ENCODE measurements at places on chromosomes 13 and 19.

GRCh38 chr13:107976628-107977027, 238.7 kb downstream of the LIG4 start:
- DNase-seq: no peak

DNA sequence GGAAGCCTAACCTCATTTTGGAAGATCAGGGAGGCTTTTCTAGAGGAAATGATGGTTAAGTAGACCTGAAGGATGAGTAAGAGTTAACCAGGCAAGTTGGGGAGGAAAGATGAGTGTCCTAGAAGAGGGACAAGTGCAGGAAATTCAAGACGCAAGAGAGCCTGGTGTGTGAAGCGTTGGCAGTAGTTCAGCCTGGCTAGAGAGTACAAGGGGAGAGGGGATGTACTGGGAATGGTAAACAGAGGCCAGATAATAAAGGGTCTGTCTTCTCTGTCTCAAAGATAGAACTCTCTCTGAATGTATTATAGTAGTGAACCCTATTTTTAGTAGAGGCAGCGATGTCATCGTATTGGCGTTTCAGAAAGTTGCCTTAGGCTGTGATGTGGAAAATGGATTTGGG, 9.7 kb downstream of the DPY19L3 start:
- DNase-seq: no peak

GRCh38 chr19:21098291-21098690, 16.3 kb downstream of the ZNF714 start:
- no peak for DNase-seq

DNA sequence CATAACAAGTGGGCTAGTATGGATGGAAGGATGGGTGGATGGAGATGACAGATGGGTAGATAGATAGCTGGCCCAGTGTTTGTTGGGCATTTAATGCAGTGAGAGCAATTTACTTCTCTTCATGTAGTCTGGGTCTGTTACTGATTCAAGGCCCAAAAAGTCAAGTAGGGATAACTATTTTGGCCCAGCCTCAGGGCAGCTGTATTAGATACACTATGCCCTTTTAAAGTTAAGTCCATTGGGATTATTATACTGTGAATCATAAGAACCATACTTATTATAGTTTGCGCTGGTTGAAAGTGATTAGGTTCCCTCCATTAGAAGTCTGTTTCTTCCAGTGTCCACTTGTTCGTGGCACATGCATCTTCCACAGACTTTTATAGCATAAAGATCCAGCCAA, 4.7 kb downstream of the ITGBL1 start:
- DNase-seq: no peak

- DNase-seq: peak; percentile 23
Observed at GRCh38 chr19:50777830-50778303, 7.6 kb downstream of the GPR32 start.

DNA sequence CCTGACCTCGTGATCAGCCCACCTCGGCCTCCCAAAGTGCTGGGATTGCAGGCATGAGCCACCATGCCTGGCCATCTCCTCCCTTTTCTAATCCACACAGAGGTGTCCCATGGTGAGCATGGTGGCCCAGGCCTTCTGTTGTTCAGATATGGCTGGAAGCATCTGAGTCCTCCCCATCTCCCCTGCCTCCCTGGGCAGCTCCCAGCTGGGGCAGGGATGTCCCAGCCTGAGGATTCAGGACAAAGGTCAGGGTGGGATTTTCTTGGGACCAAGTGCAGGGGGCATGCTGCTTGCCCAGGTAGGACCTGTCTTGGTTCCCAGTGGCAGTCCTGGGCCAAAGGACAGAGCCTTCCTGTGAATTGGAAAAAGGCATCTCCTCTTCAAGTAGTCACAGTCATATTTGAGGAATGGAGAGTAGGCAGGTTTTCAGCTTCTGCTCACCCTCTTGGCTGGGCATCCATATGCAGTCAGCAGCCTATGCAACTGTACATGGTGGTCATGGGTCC, 10.8 kb downstream of the ADGRE2 start:
- no peak for DNase-seq

DNA sequence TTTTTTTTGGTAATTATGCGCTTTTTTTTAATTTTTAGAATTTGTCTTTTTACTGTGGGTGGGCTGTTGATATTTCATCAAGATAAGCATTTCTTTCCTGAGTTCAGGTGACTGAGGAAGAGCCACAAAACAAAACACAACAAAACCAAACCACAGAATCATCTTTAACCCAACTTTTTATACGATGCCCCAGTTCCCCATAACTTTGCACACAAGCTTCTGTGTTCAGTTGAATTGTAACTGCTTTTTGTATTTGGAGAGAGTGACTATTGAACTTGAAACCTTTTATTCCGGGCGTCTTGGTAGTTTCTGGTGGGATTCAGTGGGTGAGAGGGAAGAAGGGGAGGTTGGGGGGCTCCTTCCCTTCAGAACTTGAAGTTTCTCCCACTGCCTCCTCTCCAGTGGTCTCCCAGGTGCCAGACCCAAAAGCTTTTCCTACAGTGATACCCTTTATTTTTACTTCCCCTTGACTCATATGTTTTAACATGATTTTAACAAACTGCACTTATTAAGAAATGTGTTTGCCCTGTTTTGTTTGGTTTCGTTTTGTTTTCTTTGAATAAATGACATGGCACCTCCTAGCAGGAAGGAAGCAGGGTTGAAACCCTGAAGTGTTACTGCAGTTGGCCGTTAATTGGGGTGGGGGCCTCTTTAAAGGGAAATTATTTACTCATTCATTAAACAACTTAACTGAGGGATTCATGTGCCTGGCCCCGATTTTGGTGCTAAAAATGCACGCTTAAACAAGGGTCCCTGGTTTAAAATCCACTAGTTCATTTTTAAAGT, 2.7 kb upstream of the CCDC97 start:
- no peak for DNase-seq

- DNase-seq: peak; percentile 65
Observed at GRCh38 chr13:32976056-32976805, 40.0 kb upstream of the KL start.

DNA sequence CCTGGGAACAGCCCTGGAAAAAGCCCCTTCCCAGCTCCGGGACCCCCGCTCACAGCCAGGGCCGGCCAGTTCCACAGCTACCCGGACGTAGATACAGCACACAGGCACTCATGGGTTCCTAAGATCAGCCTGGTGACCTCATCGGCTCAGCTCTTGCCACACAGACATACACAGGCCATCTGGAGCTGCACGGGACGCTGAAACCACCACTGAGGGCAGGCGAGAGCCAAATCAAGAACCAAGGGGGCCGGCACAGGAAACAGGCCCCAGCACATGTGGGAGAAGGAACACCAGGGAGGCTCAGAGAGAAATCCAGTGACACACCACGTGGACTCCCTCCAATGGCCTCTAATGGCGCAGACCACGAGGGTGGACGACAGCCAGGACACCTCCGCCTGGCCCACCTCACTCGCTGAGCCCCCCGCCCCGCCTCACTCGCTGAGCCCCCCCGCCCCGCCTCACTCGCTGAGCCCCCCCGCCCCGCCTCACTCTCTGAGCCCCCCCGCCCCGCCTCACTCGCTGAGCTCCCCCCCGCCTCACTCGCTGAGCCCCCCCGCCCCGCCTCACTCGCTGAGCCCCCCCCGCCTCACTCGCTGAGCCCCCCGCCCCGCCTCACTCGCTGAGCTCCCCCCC, 69.7 kb upstream of the C13orf46 start:
- DNase-seq: peak; percentile 92

DNA sequence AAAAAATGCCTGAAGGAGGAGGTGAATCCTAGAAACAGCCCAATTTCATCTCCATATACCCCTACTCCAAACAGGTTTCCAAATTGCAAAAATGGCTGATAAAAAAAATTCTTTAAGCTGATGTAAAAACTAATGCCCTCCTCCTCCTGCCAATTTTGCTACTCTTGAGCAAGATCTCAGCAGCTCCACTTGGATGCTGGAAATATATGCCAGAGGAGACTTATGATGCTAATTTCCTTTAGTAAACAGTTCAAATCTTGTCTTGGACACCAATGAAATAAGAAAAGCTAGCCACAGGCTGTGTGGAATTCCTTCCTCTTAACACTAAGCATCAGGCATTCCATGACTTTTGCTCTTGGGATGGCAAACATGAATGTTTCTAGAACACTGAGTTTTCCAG, 67.5 kb downstream of the INSR start:
- no peak for DNase-seq

DNA sequence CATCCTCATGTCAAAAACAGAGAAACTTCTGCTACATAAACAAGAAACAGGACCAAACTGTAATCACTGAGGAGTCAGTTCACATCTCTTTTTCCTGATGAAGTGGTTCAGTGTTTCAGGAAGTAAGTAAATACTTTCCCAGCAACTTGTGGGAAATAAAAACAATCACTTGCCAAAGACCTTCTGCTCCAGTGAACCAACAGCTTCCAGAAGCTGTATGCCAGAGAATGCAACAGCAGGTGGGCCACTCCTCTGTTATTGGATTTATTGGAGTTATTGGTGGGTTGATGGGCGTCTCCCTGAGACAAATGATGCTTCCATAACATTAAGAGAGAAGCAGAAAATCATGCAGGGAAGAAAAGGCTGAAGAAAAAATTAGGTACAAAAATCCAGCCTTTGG, 9.9 kb downstream of the SLC6A16 start:
- DNase-seq: no peak

DNA sequence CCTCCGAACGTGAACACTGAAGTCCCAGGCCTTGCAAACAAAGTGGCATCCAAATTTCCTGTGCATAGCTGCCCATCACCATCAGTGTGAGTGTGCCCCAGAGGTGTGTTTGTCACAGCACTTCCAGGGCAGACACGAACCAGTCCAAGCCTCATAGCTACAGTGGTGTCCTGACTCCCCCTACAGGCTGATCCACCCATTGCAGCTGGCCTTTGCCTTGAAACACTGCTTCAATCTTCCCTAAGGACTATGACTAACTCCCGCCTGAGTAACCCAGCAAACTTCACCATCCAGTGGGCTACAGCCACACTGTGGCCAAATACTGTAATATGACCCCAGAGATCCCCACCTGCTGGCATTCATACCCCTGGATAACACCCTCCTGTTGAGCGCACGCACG, 3.9 kb downstream of the ZNF266 start:
- DNase-seq: peak; percentile 19

- DNase-seq: no peak
Observed at GRCh38 chr13:29817604-29818378, 32.6 kb downstream of the UBL3 start.

DNA sequence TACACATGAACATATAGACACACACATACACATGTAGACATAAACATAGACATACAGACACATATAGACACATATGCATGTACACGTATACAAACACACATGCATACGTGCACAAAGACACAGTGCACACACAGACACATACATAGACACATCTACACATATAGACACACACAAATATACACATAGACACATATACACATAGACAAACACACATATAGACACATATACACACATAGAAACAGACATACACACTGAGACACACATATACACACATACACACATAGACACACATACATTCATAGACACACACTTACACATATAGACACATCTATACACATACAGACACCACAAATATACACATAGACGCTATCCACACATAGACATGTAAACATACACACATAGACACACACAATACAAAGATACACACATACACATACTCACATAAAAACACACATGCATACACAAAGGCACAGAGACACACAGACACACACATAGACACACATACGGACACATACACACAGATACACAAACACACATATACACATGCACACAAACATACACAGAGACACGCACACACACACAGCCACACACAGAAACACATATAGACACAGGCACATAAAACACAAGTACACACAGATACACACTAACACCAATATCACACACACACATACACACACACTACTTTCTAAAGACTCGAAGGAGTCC, 254.0 kb downstream of the TSHZ3 start:
- no peak for DNase-seq

DNA sequence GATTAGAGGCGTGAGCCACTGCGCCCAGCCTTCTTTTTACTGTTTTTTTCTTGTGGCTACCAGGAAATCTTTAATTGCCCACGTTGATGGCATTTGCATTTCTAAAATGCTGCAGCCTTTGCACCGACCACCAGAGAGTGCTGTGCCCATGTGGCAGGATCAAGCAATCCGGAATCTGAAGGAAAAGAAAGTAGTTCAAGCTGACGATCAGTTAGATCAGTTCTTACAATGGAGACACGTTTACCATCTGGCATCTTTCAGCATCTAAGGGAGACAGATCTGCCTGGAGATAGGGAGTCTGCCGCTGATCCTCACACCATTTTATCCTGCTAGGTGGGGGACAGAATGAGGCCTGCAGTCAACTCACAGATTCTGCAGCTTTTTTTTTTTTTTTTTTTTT, 19.9 kb downstream of the TINCR start:
- peak; percentile 60 for DNase-seq

DNA sequence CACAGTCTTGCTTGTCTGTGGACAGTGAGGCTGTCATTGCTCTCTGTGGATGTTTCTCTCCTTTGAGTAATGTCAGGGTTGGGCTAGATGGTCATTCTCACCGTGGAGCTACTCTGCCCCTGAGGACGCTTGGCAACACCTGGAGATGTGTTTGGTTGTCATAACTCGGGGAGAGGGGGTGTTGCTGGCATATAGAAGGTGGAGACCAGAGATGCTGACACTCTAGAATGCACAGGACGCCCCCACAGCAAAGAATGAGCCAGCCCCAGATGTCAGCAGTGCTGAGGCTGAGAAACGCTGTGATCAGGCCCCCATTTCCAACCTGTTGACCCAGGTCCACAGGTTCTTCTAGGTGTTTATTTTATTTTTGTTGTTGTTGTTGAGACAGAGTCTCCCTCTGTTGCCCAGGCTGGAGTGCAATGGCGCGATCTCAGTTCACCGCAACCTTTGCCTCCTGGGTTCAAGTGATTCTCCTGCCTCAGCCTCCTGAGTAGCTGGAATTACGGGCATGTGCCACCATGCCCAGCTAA, 4.6 kb downstream of the CCDC124 start:
- DNase-seq: no peak

DNA sequence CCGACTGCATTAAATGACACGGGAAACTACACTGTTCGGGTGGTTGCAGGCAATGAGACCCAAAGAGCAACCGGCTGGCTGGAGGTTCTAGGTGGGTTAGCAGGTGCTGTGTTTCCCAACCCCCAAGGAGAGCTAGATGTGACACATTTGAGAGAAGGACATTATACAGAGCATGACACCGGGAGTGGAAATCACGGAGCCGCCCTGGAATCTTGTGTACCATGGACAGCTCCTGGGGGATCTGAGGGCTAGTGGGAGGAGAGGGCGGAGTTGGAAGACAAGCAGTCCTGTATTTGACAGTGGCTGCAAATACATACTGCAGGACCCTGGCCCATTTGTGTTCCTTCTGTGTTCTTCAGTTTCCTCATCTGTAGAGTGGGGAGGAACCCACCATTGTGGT, 2.3 kb downstream of the CEACAM18 start:
- DNase-seq: no peak

DNA sequence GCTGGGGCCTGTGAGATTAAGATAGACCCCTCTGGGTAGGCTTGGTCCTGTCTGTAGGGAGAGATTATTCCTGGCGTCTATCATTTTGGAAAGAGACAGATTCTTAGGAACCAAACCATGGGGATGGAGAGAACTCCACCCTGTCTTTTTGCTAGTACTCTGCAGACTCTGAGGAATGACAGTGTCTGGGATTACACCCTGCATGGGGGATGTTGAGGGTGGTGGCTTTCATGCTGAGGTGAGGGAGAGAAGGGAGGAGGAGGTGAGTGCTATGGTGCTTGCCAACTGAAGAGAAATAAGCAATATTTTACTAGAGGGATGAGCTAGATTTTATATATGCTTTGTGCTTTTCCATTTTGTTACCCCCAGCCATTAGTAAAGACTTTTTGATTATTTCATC, 74.5 kb upstream of the PCDH8 start:
- no peak for DNase-seq

- no peak for DNase-seq
Observed at GRCh38 chr13:48235341-48236135, 2.5 kb downstream of the ITM2B start.

GRCh38 chr13:26992951-26993719, 178.5 kb downstream of the USP12 start:
- no peak for DNase-seq

Measured in DMS53 (cell line).